Kidney (tissue), 22 donors: ENCODE measurements at places on chromosomes 5 and 9. TPM values are rescaled to one million over a fixed set of nuclear protein-coding genes. Genes with fewer than 3 reads are reported as not detected.

DNA sequence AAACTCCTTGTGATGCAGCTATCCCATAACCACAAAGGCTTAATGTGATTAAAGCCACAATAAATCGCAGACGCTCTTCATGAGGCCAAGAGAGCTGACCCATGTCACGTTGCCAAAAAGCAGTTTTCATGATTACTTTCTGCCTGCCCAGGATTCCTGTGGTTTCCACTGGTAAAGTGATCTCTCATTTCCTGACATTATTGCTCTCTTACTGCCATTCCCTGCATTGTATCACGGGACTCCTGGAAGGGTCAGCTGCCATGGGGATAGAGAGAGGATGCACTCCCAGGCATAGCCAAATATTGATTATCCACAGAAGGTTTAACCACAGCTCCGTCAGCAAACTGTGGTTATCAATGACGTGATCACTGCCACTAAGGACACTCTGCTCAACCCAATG lies 103.8 kb upstream of the SLC1A3 start:
- H3K27me3 ChIP-seq: no peaks in the 10 kb centered on the region
- no peak for DNase-seq
- H3K4me3 ChIP-seq: no peak overlapping the region
- H3K36me3 ChIP-seq: no peaks in the 10 kb centered on the region
- H3K4me1 ChIP-seq: no peaks in the 10 kb centered on the region

DNA sequence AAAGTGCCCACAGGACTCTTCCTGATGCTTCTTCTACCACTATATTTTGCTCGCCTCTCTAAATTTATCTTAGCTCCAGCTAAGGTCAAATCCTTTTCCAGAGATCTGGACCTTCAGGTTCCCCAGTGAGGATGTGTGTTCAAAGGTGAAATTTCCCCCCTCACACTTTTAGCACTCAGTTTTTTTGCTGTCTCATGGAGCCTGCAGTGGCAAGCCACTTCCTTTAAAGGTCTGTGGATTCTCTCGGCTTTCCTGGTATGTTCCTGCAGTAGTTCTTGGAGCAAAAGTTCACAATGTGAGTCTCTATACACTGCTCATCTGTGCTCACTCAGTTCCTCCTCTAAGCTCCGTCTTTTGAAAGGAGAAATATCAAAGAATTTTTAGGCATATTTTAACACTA lies 181.4 kb downstream of the LURAP1L start:
- H3K36me3 ChIP-seq: no peaks in the 10 kb centered on the region
- no peaks in the 10 kb centered on the region for H3K4me1 ChIP-seq
- no peak overlapping the region for H3K4me3 ChIP-seq
- DNase-seq: no peak

The ATG12 gene
- 30.1 TPM for total RNA-seq

The ANXA2R gene
- total RNA-seq: 4.6 TPM

GRCh38 chr9:18973348-18973747 lies 59.7 kb downstream of the SAXO1 start:
- no peak for DNase-seq
- no peak overlapping the region for H3K4me3 ChIP-seq
- H3K4me1 ChIP-seq: peaks cover 8% of the 10 kb centered on the region

DNA sequence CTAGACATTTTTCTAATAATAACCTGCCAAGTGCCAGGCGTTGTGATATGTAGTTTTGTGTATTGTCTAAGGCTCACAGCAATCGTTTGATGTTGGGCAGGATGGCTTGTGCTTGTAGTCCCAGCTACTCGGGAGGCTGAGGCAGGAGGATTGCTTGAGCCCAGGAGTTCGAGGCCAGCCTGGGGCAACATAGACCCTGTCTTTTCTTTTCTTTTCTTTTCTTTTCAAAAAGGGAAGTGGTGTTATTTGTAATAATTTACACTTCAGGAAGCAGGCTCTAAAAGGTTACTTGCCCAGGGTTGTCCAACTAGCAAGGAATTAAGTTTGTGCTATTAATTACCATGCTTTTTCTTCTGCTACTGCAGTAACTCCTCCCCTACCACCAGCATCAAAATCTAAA lies 3.2 kb downstream of the ZNF131 start:
- peaks cover 5% of the 10 kb centered on the region for H3K36me3 ChIP-seq
- H3K4me3 ChIP-seq: no peak overlapping the region
- no peaks in the 10 kb centered on the region for H3K4me1 ChIP-seq

DNA sequence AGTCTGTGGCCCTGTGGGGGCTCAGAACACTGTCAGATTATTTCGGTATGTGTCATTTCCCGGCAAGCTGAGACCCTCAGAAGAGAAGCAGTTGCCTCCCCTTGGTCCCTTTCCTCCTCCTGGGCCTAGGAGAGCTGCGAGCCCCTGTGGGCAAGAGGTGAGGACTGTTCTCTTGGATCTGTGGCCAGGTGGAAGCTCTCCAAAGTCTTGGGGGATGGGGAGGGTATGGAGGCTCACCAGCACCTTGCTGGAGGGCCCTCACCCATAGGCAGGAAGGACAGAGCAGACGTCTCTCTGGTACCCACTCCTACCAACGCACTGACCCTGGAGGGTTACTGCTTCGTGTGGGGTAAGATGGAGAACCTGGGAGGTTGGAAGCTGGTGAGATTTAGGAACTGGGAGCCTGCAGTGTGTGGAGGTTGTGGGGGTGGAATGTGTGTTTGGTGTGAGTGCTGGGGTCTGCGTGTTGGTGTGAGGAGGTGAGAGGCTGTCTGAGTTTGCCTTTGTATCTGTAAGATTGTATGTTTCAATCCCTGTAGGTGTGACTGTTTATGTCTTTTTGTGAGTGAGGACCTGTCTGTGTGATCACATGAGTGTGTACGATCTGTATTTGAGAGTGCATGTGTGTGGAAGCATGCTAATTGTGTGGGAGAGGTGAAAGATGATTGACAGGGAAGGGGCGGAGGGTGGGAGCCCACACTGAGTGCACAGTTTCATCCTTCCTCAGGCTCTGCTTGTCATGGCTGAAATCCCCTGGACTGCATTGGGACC lies 52.4 kb upstream of the PSD2 start:
- peaks cover 18% of the 10 kb centered on the region for H3K4me1 ChIP-seq
- no peak overlapping the region for H3K27ac ChIP-seq
- H3K36me3 ChIP-seq: no peaks in the 10 kb centered on the region
- no peak for DNase-seq
- no peak overlapping the region for H3K4me3 ChIP-seq

- no peaks in the 10 kb centered on the region for H3K4me1 ChIP-seq
- H3K27ac ChIP-seq: no peak overlapping the region
- no peak for DNase-seq
- no peaks in the 10 kb centered on the region for H3K36me3 ChIP-seq
- H3K4me3 ChIP-seq: no peak overlapping the region
Measured at GRCh38 chr5:140032296-140032695, 10.8 kb downstream of the NRG2 start.

DNA sequence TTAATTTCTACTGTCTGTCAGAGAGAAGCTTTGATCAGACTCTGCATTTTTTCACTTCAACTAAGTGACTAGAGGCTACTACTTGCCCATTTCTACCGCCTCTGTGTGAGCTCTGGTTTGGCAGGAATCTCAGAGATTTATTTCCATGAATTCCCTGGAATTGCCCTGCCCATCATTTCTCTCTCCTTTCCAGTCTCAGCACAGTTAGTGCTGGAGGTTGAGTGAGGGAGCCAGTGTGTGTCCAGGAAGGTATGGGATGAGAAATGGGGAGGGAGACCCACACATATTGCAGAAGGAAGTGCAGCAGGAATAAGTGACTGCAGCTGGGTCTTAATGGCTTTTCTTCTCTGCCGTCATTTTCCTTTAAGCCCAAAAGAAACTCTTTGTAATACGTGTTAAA lies 443.1 kb upstream of the ZNF462 start:
- no peaks in the 10 kb centered on the region for H3K36me3 ChIP-seq
- H3K27me3 ChIP-seq: no peaks in the 10 kb centered on the region

DNA sequence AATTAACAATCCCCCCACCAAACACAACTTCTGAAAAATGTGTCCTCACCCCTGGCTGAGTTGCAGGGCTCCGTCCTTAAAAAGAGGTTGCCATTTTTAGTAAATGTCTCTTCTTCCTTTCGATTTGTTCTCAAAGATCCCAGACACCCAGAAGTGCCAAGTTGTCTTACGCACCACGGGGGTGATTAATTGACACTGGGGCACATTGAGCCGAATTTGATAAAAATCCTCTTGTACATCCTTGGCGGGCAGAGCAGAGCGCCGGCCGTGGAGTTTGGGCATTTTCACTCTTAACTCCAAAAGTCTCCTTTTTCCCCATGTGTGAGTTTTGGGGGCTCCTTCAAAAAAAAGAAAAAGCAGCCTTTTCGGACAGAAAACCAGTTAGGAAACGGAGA lies 4.5 kb downstream of the LMX1B start:
- peaks cover 47% of the 10 kb centered on the region for H3K27me3 ChIP-seq
- H3K36me3 ChIP-seq: no peaks in the 10 kb centered on the region
- H3K4me1 ChIP-seq: no peaks in the 10 kb centered on the region
- DNase-seq: no peak
- no peak overlapping the region for H3K27ac ChIP-seq

The PDZD2 gene
- 14.8 TPM for total RNA-seq

GRCh38 chr9:123996731-123997421 lies 14.7 kb upstream of the LHX2 start:
- H3K36me3 ChIP-seq: no peaks in the 10 kb centered on the region
- peaks cover 64% of the 10 kb centered on the region for H3K27me3 ChIP-seq
- no peak overlapping the region for H3K4me3 ChIP-seq
- H3K4me1 ChIP-seq: no peaks in the 10 kb centered on the region
- H3K27ac ChIP-seq: no peak overlapping the region

- H3K36me3 ChIP-seq: no peaks in the 10 kb centered on the region
- H3K27me3 ChIP-seq: no peaks in the 10 kb centered on the region
- DNase-seq: no peak
- no peak overlapping the region for H3K27ac ChIP-seq
Measured at GRCh38 chr9:94286116-94286515, 27.0 kb downstream of the ZNF169 start.

The NIM1K gene
- total RNA-seq: 0.60 TPM

DNA sequence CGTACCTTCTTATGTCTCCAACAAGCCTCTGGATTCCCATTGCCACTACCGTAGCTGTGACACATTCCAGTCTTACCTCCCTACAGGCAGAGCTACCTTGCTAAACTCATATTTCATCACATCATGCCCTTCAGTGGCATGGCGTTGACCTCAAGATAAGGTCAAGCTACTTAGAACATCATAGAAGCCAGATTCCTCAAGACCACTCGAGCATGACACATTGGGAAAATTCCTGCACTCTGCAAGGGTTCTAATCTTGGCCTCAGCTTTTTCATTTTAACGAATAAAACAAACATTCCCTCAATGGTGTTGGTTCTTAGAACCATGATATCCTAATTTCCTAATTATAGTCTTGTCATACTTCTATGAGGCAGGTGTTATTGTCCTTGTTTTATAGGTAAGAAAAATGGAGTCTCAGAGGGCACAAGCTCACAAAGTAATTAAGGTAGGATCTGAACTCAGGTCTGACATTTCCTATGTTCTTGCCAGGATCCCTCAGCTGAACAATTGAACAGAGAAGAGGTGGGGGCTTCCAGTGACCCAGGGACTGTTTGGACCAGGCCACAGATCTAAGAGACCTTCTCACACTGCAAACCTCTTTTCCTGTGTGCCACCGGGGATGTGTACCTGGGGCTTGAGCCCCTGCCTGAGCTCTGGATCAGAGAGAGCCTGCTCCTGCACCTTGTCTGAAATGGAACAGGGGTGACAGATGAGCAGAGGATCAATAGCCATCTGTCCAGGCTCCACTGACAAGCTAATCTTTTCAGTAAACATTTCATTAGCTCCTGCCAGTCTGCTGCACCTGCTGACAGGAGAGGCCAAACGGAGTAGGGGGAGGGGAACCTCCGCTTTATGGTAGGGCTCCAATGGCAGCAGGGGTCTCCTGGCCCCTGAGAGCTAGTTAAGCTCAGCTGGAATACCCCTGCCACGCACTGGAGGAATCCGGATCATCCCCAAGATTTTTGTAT lies 49.3 kb downstream of the ALG2 start:
- no peak overlapping the region for H3K27ac ChIP-seq
- peak; percentile 66 for DNase-seq
- no peak overlapping the region for H3K4me3 ChIP-seq
- peaks cover 7% of the 10 kb centered on the region for H3K4me1 ChIP-seq

The OR13C3 gene
- not detected for total RNA-seq

The PCDHGA7 gene
- 4.1 TPM for total RNA-seq

The SLC22A4 gene
- 2.4 TPM for total RNA-seq

DNA sequence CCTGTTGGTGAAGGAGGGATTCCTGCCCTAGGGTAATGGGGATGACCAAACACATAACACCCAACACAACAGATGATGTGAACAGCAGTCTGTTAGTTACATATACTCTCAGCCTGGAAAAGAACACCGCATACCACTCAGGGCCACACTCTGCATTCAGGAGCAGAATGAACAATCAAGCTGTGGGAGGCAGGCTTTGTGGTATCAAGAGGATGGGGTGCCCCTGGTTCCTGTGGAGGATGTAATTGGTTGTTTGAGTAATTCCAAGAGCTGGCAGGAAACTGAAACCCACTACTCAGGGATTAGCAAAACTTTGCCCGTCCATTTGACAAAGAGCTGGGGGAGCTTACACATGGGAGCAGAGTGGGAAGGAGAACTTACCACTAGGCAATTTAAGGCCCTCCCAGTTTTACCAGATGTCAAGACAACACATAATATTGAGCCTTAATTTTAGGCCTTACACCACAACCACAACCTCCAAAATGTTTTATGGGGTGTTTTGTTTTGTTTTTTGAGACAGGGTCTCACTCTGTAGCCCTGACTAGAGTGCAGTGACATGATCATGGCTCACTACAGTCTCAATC lies 15.6 kb upstream of the PRKAA1 start:
- H3K4me1 ChIP-seq: no peaks in the 10 kb centered on the region
- no peak overlapping the region for H3K27ac ChIP-seq
- no peak overlapping the region for H3K4me3 ChIP-seq
